CD4-positive, alpha-beta T cell treated with Interferon gamma for 1 hour (primary cell): ENCODE measurements at places on chromosomes 11 and 22.

DNA sequence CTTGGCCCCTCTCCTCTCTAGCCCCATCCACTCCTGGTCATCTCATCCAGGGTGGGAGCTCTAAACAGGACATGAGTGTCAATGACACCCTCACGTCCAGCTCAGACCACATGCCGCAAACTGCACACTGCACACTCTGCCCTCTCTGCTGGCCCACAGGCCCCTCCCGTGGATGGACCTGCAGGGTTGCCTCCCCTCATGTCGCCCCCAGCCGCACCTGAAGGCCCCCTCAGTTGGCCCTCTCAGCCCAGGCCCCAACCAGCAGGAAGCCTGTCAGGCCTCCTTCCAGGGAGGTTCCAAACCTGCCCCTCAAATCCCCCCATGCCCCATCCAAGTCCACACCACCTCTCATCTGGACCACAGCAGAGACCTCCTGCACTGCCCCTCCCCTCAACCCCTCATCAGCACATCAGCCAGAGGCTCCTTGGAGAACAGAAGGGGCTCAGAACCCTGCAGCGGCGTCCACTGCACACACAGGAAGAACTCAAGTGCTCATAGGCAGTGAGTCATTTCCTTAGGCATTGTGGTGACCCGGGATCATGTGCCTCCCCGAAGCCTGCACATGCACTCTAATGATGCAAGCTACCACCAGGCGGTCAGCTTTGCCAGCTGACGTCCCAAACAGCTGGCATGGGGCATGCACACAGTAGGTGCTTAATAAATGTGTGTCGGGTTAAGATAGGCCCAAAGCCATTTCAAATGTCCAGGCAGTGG is 12.9 kb upstream of the CDKN1C start:
- peak; percentile 74 for DNase-seq

DNA sequence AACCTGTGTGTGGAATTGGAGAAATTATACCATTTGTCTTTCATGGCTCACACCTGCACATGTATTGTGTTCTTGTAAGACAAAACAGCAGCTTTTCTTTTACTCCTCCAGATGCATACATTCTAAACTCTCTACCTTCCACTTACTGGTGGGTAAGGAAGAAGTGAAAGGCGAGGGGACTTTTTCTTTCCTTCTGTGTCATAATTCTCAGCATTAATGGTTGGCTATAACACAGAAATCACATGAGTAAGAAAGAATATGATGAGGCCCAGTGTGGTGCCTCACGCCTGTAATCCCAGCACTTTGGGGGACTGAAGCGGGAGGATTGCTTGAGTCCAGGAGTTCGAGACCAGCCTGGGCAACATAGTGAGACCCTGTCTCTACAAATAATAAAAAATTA is 57.8 kb upstream of the SHANK2 start:
- no peak for DNase-seq

DNA sequence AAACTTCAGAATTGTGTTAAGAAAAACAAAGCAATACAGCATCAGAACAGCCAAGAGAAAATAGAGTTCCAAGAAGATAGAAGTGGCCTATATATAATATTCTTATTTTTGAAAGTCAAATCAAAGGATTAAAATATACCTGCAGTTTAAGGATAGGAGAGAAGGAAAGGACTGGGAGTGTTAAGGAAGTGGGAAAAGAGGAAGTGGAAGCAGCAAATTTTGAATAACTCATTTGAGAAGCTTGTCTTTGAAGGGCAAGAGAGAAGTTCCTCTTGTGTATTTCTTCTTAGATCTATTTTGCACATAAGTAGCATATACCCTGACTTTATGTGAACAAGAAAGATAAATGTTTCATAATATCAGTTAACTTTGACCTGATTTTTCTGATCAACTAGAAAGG is 62.6 kb upstream of the SLC17A6 start:
- no peak for DNase-seq

DNA sequence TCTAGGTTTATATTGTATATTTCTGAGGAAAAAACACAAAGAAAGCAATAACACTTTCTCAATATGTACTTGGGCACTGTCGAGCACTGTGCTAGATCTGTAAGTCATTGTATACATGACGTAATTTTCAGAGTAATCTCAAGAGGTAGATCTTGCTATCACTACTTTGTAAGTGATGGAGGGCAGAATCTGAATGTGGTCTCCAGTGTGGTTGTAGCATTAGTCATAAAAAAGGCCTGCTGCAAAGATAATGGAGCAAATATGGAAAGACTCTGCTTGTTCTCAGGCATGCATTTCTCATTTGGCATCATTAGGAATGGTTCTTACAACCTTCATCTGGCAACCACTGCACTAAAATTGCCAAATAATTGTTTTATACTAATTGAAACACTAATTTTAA is 419.8 kb upstream of the CCDC179 start:
- no peak for DNase-seq

GRCh38 chr11:933142-933851 is 7.6 kb downstream of the AP2A2 start:
- no peak for DNase-seq

DNA sequence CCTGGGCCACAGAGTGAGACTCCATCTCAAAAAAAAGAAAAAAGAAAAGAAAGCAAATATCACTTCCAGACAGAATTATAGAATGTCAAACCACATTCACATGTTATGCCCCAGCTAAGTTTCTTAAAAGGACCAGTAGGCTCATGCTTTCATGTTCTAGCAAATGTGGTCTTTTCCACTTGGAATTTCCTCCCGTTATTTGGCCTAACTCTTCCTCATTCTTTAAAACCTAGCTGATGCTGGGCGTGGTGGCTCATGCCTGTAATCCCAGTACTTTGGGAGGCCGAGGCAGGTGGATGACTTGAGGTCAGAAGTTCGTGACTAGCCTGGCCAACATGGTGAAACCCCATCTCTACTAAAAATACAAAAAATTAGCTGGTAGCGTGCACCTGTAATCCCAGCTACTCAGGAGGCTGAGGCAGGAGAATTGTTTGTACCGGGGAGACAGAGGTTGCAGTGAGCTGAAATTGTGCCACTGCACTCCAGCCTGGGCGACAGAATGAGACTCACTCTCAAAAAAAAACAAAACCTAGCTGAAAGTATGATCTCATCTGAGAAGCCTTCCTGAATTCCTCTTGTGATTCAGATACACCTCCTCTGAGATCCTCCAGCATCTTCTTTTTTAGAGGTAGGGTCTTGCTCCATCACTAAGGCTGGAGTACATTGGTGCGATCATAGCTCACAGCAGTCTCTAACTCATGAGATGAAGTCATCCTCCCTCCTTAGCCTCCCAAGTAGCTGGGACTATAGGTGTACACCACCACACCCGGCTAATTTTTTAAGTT is 50.4 kb downstream of the FCHSD2 start:
- DNase-seq, result no peak

GRCh38 chr11:3086114-3086513 is 28.9 kb upstream of the CARS1 start:
- DNase-seq, result no peak

DNA sequence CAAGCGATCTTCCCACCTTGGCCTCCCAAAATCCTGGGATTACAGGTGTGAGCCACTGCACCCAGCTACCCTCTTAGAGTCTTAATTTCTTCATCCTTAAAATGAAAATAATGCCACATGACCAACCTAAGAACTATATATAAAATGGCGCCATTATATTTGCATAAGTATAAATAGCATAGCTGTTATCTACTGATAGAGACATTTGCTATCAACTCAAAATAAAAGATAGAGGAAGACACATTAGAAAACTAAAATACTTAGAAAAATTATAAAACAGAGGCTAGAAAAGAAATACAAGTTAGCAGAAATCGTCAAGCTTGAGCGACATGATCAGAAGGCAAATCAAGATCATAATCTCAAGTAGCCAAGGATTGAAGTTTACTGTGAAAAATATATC is 6.2 kb downstream of the FAM168A start:
- DNase-seq, result no peak

DNA sequence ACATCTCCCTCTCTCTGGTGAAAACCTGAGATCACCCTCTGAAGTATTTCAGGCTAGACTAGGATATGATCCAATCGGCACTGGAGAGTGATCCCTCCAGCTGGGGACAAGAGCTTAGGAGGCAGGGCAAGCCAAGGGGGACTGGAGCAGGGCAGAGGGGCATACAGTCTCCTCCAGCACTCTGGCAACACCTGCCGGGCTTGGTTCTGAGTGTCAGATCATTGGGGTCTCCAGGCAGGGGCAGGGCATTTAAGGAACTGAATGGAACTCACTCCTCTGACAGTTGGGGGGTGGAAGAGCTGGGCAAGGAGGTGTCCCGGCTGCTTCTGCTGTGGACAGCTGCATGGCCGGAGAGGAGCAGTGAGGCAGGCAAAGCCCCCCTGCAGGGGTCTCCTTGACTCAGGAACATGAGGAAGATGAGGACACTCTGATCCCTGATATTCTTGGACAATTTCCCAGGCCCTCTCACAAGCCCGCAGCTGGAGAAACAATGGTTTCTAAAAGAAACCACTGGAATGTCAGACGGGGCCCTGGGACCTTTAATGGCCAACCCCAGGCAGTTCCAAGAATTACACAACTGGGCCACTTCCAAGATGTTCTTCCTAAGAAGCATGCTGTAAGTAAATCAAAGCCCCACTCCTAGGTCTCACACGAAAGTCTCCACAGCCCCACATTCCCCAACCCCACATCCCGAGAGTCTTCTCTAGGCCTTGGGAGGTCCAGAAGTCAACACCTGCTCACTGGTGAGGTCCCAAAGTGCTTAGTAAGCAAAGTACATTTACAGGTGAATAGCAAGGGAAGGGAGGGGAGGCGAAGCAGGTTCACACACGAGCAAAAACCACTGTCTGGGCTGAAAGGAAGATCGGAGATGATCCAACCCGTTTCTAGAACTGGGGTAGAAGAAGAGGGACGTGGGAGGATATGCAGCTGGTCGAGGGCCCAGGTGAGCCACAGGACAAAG is 1.2 kb upstream of the CCDC86 start:
- DNase-seq, result no peak

- DNase-seq, result no peak
These were observed 520.0 kb upstream of the LUZP2 start for GRCh38 chr11:23976841-23977271.

DNA sequence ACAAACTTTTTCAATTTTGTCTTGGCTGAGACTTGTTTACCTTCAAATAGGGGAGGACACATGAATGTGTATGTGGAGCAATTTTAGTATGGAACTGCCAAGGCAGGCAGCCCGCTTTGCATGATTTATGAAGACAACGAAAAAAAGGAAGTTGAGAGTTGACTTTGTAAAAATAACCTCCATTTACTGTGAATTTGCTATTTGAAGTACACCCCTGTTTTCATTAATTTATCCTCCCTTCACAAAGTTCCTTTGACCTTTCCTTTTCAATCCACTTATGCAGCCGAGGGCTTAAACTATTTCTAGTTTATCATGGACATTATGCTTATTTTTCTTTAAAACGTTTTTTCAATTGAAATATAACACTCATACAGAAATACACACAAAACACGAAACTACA is 369.6 kb upstream of the CADM1 start:
- DNase-seq, result no peak

DNA sequence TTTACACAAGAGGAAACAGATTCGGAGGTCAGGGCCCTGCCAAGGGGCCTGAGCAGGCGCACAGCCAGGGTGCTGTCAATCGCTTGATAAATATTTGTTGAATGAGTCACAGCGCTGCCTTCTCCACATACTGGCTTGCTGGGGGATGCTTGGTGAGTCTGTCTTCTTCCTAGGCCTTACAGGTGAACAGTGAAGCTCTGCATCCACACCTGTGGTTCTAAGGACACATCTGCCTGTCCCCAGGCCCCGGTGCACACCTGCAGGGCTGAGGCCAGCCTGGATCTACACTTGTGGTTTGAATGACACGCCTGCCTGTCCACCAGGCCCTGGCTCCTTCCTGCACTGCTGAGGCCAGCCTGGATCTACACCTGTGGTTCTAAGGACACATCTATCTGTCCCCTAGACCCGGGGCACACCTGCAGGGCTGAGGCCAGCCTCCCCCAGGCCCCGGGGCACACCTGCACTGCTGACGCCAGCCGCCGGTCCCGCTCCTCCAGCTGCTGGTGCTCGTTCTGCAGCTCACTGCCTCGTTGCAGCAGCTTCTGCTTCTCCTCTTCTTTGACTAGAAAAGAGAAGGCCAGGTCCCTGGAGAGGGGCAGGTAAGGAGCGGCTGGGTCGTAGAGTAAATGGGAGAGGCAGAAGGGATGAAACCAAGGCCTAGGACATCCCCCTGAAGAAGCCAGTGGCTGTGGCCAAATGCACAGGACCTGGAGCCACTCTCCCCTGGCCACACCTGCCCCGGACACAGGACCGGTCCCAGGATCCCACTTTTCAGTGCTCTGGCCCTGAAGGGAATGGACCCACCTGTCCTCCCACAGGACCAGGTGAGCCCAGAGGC is 124.6 kb downstream of the PHF21B start:
- DNase-seq, result no peak

- no peak for DNase-seq
These were observed 85.1 kb downstream of the PHF21B start for GRCh38 chr22:44924710-44925109.

GRCh38 chr11:42315267-42315666 is 855.8 kb upstream of the LRRC4C start:
- no peak for DNase-seq

- DNase-seq, result no peak
These were observed 30.1 kb downstream of the CD44 start for GRCh38 chr11:35169112-35169511.

DNA sequence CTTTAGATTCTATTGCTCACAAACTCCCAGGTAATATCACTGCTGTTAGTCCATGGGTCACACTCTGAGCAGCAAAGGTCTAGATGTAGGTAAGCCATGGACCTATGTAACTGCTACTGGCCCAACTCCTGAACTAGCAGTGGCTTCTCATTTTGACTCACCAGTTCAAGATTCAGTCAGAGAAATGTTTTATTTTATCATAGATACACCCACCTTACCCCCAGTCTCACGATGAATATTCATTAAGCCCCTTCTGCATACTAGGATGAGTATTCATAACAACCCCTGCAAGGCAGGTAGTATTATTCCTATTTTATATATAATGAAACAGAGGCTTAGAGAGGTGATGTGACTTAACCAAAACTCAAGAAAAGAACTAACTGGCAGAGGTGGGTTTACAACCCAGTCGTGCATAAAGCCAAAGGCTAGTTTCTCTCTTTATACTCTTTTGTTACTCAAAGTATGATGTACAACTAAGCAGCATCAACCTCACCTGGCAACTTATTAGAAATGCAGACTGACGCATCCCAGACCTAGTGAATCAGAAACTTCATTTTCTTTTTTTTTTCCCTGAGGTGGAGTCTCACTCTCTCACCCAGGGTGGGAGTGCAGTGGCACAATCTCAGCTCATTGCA is 957.6 kb upstream of the CCDC90B start:
- no peak for DNase-seq

DNA sequence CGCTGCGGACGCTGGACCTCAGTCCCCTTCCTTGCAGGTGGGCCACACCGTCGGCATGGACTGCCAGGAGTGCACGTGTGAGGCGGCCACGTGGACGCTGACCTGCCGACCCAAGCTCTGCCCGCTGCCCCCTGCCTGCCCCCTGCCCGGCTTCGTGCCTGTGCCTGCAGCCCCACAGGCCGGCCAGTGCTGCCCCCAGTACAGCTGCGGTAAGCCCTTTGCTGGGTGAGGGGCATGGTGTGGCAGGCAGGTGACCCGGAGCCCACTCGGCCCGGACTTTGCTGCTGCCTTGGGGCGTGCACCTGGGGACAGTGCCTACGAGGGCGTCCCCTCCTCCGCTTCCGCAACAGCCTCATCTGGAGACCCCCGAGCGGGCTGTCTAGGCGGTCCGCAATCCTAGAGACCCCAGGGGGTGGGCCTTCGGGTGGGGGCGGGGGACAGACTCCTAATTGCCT is 25.4 kb upstream of the MUC5B start:
- DNase-seq, result no peak
